ENCODE measurements at places on chromosomes 11 and 22. TPM values are rescaled to one million over a fixed set of nuclear protein-coding genes. Genes with fewer than 3 reads are reported as not detected.

GRCh38 chr11:44133335-44133946 is 38.0 kb downstream of the EXT2 start:
- DNase-seq, result no peak

The LGALS12 gene
- 1.2 TPM for total RNA-seq

The MYRF gene
- total RNA-seq, result 0.16 TPM

The NAALAD2 gene
- total RNA-seq, result 1.2 TPM

The OR52H1 gene
- total RNA-seq, result not detected

DNA sequence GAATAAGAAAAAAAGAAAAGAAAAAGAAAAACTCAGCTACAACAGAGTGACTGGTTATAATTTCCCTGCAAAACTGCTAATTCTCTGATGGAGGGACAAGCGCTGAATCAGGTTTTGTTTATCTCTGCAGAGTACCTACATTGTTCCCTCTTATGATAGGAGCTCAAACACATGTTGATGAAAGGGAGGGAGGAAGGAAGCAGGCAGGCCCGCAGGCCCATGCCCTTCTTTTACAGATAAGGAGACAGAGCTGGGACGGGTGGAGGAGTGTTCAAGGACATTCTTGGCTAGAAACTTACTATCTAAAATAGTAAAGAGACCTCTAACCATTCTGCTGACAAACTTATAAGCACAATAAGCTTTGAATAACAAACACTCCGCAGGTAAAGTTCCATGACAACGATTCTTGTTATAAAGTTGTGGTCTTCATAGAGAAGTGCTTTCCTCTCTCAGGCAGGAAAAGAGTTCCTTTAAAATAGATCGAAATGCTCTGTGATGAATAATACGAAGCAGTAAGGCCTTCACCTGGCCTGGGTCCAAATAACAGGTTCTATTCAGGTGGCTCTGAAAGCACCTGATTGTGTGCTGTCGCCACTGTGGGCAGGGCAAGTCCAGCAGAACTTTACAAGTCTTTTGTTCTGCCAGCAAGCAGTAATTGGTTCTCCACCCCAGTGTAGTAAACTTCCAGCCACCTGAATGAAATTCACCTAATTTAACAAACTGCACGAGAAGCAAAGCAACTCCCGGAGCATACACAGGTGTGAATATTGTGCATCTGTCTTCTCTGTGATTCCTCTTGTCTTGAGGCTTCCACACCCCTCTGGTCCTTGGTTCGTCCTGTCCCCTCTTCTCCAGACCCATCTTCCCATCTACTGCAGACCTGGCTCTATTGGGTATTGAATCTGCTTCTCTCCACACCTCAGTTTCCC is 15.3 kb upstream of the MICAL2 start:
- no peak for DNase-seq

DNA sequence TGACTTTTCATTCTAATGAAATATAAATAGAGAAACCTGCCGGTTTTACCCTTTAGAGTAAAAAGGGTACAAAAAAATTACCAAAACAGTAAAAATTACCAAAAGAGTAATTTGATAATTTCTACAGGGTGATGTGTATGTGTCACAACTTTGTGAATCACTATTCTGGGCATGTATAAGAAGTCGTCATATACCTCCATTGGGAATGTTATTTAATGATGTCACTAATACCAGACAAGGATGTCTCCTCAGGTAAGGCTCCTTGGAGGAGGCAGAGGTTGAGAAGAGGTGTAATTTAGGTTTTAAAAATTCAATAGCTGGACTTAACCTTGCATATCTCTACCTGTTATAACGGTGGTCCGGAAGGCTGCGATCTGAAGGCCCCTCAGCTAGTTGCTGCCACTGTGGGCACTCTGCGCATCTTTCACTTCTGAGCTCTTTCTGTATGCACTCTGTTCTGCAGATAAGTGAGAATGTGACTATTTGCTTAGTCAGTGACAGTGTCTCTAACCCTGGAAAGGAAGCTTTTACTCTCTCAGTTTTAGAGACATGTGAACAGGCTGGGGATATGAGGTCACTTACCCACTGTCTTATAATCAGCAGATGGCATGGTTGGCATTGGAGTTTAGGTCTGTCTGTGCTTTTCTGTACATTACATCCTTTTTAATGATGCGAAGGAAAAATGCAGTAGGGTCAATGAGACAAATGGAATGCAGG is 987 bp upstream of the NCR3LG1 start:
- DNase-seq, result no peak

The CYB5R2 gene
- total RNA-seq, result 1.0 TPM

DNA sequence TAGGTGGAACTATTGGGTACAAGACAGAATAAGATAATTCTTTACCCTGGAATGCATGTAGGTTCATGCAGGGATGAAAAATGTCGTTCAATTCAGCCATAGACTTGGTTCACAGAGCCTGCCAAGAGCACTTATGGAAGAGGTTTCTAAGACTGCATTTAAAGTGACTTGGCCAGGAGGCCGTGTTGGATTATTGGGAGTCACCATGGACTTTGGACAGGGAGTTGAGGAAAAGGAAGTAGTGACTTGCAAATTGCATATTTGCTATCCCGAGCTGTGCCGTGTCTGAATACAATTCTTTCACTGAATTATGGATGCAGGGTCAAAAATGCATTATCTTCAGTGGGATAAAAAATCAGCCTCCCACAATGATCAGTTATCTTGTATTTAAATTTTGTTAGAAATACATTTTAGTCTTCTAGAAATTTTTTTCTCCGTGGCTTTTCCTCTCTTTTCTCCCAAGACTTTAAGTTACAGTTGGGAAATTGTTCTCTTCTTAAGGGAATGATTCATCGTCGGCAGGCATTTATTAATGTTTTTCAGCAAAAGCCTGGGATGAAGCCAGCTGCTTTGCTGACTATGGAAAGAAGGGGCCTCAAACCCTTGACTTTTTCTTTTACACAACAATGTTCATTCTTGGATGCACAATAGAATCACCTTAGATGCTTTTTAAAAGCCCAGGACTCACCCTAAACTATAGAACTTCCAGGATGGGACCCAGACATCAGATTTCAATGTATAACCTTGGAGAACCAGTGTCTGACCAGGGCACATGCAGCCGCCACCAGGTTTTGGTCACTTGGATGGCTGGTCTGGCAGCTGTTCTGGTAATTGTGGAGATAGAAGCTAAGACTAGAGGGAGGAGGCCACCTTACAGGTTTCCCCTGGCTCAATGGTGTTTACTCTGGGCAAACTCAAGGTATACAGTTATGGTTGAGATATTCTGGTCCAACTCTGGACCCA is 70.8 kb downstream of the FAT3 start:
- no peak for DNase-seq

DNA sequence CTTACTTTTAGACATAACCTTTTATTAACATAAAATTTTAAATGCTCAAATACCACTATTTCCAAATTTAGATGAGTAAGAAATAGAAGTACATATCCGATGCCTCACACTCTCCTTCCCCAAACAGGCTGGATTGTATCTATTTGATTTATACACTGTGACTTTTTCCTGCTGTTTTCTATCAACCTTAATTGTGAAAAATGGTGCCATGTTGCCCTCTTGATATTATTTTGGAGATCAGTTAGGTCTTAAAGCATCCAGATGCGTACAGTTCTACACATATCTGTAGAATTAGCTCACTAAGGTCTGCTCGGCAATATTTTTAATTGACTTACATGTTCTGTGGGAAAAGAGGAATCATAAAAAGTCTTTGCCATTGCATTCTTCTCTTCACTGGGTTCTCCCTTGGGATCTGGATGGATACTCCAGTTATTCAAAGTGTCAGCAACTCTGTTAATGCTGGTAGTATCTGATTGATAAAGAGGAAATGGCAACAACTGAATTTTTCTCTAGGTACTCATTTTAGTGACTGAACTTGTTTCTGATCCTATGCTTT is 27.2 kb downstream of the EIF3M start:
- DNase-seq, result no peak
